ENCODE measurements at places on chromosomes 7 and 10.

- peaks cover 5% of the 10 kb centered on the region for H3K36me3 ChIP-seq
- H3K4me1 ChIP-seq: peaks cover 3% of the 10 kb centered on the region
- H3K27ac ChIP-seq: no peak overlapping the region
- H3K27me3 ChIP-seq: no peaks in the 10 kb centered on the region
These were observed 82.6 kb upstream of the ASAH2 start for GRCh38 chr10:50333872-50334271.

DNA sequence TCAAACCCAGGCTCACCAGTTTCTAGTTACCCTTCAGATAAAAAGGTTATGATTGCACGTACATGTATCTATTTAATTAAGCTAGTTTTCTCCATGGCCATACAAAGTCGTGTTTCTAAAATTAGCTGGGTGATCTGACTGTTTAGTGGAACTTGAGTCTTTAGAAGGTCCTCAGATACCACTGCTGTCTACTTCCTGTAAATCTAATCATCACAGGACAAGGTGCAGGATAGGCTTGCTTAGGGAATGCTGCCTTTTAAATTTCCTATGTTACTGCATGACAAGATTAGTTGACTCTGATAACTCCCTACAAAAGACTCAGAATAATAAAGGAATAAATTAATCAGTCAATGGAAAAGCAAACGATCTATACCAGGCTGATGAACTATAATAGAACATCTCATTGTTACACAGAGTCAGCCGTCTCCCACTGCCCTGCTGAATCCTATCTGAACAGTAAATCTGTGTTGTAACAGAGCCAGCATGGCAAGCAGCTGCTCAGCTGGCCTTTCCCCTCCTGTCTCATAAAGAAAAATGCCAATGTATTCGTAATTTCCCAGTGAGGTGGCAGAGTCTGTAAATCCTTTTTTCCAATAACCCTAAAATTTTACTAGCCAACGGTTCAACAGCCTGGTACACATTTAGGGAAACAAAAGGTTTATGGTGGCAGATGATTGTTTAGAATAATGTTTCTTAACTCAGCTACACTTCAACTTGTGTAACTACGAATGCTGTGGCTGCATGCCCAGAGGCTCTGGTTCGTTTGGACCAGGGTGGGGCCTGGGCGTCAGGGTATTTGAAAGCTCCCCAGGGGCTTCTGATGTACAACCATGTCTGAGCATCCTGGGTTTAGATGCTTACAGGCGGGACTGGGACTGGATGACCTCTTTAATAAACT lies 318.0 kb downstream of the PAXIP1 start:
- no peaks in the 10 kb centered on the region for H3K36me3 ChIP-seq
- H3K4me1 ChIP-seq: no peaks in the 10 kb centered on the region
- H3K27ac ChIP-seq: no peak overlapping the region

DNA sequence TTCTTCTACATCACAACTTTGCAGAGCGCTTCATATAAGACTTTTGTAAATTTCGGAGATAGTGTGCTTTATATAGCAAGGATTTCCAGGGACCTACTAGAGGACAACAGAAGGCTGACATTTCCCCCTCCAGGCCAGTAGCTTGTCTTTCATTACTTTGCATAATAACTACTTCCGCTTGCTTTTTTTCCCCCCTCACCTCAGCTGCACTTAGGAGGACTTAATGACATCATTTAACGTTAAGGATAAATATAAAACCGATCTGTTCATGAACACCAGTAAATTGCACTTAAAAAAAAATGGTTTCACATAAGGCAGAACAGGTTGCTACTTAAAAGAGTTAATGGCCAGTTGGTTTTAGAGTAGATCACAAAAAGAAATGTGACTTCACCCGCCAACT lies 172.3 kb downstream of the AUTS2 start:
- peaks cover 19% of the 10 kb centered on the region for H3K4me1 ChIP-seq
- H3K27me3 ChIP-seq: no peaks in the 10 kb centered on the region
- H3K36me3 ChIP-seq: no peaks in the 10 kb centered on the region
- no peak overlapping the region for H3K27ac ChIP-seq
- no peak for DNase-seq

DNA sequence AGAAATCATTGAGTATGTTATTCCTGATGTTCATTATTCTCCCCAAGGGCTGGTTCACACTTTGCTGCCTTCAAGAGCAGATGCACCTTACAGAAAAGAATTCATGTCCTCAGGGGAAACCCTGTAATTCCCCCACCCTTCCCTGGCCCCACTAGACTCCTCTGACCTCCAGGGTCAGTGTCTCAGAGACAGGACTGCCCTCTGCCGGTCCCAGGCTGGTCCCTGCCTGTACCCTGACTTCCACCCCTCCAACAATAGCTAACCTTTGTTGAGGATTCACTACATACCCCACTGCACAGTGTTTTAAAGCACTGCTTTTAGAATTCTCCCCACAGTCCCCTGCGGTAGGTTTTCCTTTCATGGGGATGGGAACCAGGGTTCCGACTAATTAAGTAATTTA lies 4.4 kb upstream of the SEPHS1 start:
- no peak overlapping the region for H3K4me3 ChIP-seq
- no peak overlapping the region for H3K27ac ChIP-seq
- peaks cover 17% of the 10 kb centered on the region for H3K27me3 ChIP-seq

GRCh38 chr10:44955413-44956070 lies 4.1 kb upstream of the RASSF4 start:
- DNase-seq: peak; percentile 92
- H3K27ac ChIP-seq: peak overlapping the region; percentile 28
- H3K4me1 ChIP-seq: peaks cover 34% of the 10 kb centered on the region
- H3K4me3 ChIP-seq: no peak overlapping the region
- peaks cover 4% of the 10 kb centered on the region for H3K36me3 ChIP-seq
- no peaks in the 10 kb centered on the region for H3K27me3 ChIP-seq

DNA sequence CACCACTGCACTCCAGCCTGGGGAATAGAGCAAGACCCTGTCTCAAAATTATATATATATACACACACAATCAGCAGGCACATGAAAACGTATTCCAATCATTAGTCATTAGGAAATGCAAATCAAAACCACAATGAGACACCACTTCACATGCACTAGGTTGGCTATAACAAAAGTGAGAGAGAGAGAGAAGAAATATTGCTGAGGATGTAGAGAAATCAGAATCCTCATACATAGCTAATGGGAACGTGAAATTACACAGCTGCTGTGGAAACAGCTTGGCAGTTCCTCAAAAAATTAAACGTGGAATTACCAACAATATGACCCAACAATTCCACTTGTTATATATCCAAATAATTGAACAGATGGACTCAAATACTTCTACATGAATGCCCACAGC lies 43.3 kb upstream of the CNNM1 start:
- no peaks in the 10 kb centered on the region for H3K36me3 ChIP-seq
- H3K4me3 ChIP-seq: no peak overlapping the region
- H3K4me1 ChIP-seq: no peaks in the 10 kb centered on the region
- DNase-seq: no peak
- no peak overlapping the region for H3K27ac ChIP-seq

- no peaks in the 10 kb centered on the region for H3K27me3 ChIP-seq
- no peak for DNase-seq
- H3K36me3 ChIP-seq: no peaks in the 10 kb centered on the region
- no peak overlapping the region for H3K4me3 ChIP-seq
These were observed 9.7 kb upstream of the RASSF4 start for GRCh38 chr10:44949915-44950314.

Data from suprapubic skin (tissue), 4 donors.